GM12891 (cell line): ENCODE measurements at places on chromosomes 3 and 15.

DNA sequence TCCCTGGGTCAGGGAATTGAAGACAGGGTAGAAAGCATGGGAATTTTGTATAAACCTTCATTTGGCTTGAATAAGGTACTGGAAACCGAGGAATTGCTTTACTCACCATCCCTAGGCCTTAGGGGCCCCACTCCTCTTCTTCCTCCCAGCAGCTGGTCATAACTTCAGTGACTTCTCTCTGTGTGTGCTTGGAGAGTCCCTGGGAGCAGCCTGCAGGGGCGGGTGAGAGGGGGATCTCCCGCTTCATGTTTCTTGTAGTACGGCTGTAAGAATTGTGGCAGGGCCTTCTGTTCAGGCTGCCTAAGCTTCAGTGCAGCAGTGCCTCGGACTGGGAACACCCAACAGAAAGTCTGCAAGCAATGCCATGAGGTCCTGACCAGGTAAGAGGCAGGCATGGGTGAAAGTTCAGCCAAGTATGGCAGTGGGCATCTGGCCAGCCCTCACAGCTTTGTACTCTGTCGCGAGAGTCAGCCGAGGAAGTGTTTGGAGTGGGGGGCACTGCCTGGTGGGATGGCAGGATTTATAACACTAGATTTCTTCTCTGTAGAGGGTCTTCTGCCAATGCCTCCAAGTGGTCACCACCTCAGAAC, 1.7 kb upstream of the DNAJC17 start:
- DNase-seq = no peak

DNA sequence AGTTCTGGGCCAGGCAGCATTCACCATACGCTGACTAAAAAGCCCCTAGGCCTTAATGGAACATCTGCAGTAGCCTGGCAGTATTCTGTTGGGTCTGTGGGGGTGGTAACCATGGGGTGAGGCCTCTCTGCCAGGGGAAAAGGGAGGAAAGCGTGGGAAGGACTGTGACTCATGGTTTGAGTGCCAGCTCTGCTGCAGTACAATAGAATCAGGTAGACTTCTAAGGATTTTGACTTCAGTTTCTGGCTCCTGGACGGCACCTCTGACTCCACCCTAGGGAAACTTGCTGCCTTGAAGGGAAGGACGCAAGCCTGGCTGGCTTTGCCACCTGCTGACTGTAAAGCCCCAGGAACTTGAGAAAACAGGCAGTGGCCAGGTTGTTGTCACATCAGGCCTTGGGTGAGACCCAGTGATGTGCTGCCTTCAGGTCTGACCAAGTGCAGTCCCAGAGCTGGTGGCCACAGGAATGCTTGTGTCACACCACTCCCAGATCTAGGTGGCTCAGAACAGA, 148.6 kb downstream of the SUCNR1 start:
- DNase-seq = no peak

DNA sequence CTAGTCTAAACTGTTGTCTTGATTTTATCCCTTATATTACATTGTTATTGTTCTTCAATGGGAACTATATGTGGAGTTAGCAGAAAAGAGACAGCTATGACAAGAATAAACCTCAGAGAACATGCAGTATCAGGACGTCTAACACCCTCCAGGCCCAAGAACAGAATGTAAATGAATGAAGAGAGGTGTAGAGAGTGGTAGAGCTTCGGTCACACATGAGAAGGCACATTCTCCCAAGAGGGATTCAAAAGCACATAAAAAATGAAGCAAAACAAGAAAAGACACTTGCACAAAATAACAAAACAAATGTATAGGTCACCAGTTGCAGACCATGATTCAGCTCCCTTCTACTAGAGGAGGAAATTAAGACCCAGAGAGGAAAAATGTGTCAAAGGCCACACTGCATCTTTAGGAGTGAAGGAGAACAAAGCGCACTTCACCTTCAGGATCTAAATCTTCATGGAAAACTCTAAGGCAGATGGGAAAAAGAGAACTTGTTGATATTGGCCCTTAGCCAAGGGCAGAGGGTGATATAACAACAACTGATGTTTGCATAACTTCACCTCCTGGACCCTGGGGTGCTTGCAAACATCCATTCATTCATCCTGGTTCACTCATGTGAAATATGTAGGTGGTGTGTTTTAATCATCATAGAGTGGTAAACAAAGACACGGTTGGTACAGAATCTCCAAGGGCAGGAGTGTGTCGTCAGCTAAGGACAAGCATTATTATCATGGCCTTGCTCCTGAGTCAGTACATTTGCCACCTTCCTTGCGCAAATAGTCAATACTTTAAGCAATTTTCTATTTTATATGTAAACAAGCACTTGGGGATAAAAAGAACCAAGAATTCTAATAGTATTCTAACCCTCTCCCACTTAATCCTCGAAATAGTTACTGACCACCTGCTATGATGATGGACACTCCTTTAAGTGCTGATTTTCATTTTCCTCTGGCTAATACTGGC, 8.8 kb downstream of the NEK10 start:
- no peak for DNase-seq

DNA sequence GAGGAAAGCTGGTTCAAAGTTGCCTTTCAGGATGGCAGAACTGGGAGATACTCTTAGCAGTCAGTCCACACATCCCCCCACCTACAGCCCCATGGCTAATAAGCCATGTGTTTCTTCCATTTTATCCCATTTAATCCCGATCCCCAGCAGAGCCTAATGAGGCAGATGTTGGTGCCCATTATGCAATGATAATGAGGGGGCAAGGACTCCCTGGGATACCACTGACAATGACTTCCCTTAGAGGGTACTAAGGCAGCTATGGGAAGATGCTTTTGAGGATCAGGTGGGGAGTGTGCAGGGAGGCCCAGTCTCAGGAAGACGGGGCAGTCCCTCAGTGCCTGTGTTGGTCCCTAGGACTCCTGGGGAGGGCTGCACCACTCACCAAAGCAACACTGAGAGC, 43.8 kb upstream of the TBC1D21 start:
- DNase-seq = no peak

- no peak for DNase-seq
Observed at GRCh38 chr3:101155825-101156224, 162.6 kb upstream of the ABI3BP start.

DNA sequence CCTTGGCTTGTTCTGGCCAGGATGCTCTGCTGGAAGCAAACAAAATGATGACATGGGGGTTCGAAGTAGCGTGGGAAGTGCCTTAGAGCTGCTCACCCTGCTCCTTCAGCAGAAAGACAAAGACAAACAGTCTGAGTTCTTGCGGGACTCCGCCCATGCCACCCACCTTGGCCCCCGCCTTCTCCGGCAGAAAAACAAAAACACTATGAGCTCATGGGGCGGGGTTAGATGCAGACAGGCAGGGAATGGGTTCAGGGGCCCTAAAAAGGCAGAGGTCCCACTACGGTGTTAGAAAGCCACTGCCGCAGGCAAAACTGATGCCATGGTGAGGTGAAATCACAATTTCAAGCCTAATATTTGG, 9.7 kb upstream of the NCKIPSD start:
- DNase-seq = no peak

GRCh38 chr3:115397433-115397832, 225.9 kb upstream of the GAP43 start:
- DNase-seq = no peak

DNA sequence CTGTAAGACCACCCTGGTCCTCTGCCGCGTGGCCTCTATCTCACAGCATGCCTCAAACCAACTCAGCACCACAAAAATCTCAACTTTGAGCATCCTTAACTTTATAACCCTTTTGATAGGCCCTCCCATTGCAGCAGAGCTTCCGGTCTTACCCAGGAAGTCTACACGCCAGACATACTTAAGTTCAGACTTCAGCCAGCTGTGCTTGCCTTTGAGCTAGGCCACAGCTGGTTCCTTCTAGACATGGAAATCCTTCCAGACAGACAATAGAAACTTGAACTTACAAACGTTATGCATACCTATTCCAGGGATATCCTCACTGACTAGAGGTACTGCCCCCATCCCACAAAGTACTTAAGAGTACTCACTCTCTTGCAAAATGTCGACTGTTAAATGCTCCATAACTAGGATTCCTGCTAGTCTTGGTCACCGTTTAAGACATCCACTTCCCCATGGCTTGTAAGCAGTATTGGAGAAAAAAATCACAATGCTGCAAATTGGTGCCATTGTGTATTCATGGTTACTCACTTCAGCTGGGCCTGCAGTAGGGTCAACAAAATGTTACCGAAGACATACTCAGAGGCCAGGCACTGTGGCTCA, 183.5 kb downstream of the TBL1XR1 start:
- no peak for DNase-seq

- no peak for DNase-seq
Observed at GRCh38 chr3:144426967-144427366, 455.3 kb downstream of the DIPK2A start.

DNA sequence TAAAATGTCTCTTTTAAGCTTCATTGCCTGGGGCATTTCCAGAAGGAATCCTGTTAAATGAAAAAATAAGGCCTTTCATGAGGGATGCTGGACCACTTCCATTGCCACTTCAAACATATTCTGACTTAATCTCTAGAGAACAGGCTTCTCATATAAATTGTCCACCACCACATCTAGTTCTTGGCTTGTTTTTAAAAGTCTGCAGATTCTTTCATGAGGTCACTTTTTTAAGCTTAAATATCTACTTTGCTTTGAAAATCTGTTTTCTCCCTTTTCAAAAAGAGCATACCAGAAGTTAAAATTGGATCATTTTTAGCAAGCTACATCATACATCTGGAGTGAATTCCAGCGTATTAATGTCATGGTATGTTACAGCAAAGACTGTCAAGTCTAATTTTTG, 131.6 kb downstream of the C3orf70 start:
- DNase-seq = no peak

DNA sequence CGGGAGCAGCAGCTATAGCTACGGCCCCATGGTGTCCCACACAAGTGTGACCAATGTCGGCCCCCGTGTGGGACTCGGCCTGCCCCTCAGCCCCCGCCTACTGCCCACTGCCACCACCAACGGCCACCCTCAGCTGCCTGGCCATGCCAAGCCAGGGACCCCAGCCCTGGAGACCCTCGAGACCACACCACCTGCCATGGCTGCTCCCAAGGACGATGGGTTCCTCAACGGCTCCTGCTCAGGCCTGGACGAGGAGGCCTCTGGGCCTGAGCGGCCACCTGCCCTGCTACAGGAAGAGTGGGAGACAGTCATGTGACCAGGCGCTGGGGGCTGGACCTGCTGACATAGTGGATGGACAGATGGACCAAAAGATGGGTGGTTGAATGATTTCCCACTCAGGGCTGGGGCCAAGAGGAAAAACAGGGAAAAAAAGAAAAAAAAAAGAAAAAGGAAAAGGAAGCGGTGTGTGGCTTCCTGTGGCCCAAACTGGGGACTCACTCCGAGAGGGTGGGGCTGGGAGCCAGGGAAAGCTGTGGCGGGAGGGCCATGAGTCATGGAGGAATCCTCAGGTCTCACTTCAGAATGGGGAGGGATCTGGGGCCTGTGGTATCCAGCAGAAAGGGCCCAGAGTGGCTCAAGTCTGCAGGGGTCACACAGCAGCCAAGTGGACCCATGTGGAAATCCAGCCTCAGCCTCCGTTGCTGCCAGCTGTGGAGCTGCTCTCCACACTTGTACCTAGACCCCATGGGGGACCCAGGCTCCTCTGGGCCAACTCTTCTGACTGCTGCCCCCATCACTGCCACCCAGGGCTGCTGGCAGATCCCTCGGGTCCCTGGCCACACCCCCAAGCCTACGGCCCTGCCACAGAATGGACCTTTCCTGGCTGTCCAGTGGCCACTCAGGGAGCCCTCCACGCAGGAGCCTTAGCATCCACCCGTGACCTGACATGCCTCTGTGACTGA, 26.1 kb downstream of the PTH1R start:
- no peak for DNase-seq
